ENCODE measurements at places on chromosomes 16 and 17. TPM values are rescaled to one million over a fixed set of nuclear protein-coding genes. Genes with fewer than 3 reads are reported as not detected.

GRCh38 chr17:59652119-59652518 is 32.4 kb downstream of the CLTC start:
- no peak for DNase-seq

DNA sequence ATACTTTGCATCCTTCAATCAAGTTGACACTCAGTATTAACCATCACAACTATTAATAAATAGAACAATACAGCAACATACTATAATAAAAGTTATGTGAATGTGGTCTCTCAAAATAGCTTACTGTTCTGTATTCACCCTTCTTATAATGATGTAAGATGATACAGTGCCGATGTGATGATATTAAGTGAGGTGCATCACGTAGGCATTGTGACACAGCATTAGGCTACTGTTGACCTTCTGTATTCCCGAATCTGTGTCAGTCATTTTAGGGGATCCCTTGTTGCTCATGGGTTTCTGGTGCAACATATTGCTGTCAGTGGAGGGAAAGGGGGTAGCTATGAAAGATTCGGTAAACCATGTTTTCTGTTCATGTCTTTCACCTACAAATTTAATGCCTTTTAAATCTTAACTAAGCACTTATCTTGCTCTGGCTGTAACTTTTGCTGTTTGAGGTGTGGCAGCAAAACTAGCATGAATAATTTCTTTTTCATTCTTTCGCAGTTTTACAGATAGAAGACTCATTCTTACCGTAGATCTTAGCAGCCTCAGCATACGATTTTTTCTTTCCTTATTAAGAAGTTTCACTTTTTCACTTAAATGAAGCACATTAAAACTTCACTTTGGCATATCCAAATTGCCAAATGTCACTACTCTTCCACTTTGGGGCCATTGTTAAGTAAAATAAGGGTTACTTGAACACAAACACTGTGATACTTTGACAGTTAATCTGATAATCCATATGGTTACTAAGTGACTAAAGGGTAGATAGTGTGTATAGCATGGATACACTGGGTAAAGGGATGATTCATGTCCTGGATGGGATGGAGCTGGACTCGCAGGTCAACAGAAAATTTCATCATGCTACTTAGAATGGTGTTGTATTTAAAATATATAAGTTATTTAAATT is 29.6 kb downstream of the NFAT5 start:
- DNase-seq, result no peak

Gene NOG
- 0.12 TPM for total RNA-seq

Gene TM4SF5
- total RNA-seq, result not detected

Gene KRTAP4-5
- total RNA-seq, result not detected

Gene OR3A3
- not detected for total RNA-seq

DNA sequence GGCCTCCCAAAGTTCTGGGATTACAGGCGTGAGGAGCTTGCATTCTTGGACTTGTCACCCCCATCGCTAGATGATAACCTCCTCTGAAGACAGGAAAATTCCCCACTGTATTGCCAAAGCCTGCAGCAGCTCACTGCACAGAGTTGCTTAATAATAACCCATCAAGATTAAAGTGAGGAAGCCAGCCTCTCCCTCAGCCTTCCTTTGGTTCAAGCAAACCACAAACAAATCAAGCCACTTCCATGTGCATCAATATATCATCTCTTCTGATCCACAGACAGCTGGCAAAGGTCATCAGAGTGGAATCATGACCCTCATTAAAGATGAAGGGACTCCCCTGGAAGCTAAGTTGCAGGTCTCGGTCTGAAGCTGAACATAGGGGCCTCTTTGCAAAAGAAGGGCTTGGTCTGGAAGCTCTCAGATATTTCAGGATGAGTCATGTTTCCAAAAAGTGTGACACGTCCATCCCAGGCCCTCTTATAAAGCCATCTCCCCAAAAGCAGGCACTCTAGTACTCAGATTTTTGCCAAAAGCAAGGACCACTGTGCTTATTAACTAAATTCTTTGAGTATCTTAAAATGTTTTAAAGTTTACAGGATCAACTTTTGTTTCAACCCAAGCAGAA is 4.8 kb downstream of the EMP2 start:
- DNase-seq, result no peak

Gene MPV17L
- total RNA-seq, result 5.5 TPM

Gene KRTAP17-1
- not detected for total RNA-seq

Gene TOP3A
- 12.3 TPM for total RNA-seq

GRCh38 chr16:4613636-4614570 is 785 bp downstream of the UBALD1 start:
- DNase-seq, result no peak

DNA sequence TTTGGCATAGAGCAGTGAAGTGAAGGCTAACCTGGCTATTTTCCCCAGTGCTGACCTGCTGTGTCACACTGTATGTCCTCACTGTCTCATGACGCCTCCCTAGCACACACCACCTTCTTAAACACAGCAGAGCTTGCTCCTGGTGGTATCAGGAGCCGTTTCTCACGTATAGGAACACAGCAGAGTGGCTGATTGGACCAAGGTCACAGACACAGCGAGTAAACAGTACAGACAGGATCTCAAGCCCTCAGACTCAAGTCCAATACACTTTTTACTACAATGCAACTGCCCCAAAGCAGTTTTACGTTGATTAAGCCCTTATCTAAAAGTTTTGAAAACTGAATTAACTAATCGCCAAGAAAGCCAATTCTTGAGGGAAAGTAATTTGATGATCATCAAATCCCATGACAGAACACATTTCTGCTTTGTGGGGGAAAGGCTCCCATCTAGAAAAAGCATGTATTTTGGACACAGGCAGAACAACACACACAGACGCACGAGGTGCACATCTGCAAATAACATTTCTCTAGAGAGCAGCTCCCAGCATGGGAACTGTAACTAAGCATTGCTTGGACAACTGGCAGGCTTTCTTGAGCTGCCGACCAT is 15.2 kb downstream of the ARHGAP17 start:
- DNase-seq, result no peak

Gene CASKIN1
- total RNA-seq, result 5.9 TPM

- no peak for DNase-seq
These were observed 311.8 kb downstream of the UTP18 start for GRCh38 chr17:51572115-51572514.

DNA sequence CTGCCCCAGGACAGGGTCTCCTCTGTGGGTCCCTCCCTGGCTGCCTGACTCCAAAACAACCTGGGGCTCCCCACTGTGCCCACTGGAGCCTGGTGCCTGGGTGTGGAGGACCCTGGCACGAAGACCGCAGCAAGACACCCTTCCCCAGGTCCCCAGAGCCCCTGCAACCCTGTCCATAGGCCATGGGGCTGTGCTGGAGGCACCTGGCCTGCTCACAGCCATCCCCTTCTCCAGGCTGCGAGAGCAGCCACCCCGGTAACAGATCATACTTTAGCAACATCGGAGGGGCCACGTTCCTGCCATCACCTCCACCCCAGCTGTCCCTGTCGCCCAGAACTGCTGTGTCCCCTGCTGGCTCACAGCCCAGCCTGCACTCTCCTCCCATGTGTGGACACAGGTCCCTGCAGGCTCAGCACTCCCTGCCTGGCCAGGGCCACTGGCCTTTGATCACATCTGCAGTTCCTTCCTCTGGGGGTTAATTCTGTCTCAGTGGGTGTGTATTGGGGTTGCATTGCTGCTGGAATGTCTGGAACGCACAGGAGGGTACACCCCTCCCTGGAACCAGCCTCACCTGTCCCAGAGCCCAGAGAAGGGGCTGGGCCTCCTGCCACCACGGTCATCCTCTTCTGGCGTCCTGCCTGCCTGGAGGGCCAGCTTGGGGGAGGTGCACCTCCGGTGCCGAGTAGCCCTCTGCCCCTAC is 12.2 kb downstream of the PPL start:
- DNase-seq, result no peak

Gene C16orf96
- not detected for total RNA-seq

DNA sequence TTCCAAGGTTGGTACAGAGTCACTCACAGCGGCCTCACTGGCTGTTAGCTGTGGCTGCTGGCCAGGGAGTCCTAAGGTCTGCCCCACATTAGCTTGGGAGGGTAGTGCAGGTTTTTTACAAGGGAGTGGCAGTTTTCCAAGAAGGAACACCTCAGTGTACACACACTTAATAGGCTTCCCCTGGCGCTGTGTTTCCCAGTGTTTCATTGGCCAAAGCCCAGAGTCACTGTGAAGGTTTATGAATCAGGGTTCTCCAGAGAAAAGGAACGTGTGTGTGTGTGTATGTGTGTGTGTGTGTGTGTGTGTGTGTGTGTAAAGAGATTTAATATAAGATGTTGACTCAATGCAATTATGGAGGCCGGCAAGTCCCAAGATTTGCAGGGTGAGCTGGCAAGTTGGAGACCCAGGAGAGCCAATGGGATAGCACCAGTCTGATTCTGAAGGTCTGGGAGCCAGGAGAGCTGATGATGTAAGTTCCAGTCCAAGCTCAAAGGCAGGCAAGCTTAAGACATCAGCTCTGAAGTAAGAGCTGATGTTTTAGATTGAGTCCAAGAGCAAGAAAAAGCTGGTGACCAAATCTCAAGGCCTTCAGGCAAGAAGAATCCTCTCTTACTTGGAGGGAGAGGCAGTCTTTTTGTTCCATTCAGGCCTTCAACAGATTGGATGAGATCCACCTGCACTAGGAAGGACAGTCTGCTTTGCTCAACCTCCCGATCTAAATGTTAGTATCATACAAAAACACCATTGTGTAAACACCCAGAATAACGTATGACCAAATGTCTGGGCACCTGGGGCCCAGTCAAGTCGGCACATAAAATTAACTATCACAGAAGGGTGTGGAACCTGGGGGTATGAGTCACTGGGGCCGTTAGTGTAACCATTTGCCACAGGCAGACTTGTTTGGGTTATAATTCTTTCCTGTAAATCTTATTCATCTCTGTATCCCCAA is 206.8 kb downstream of the PRKCA start:
- DNase-seq, result peak; percentile 31

Gene TMC8
- total RNA-seq, result 3.8 TPM

- DNase-seq, result no peak
These were observed 4.6 kb upstream of the GHDC start for GRCh38 chr17:42198897-42199296.

GRCh38 chr17:28194382-28194781 is 124.6 kb upstream of the TMEM97 start:
- DNase-seq, result no peak

DNA sequence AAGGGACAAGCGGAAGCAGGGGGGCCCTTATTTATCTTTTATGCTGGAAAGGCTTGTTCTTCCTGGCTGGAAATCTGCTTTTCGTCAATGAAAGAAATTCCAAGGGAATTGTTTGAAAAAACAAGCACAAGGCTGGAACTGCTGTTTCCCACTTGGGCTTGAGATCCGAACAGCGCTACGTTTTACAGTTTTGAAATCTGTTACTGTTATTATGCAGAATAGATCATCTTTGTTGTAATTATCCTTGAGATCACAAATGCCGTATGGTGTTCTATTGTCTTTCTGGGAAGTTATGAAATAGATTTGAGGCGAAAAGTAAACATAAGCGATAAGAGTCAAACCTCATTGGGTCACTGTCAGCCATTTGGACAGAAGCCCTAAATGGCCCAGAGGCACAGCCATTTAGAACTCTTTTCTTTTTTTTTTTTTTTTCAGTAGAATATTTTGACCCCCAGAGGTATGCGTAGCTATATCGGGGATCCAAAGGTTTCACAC is 223.3 kb downstream of the IRX3 start:
- DNase-seq, result no peak

Gene KRTAP9-6
- not detected for total RNA-seq

- no peak for DNase-seq
These were observed 1.1 kb downstream of the NOXO1 start for GRCh38 chr16:1980030-1980769.

- DNase-seq, result no peak
These were observed 14.6 kb downstream of the KCTD2 start for GRCh38 chr17:75061618-75062017.

GRCh38 chr16:84810518-84811273 is 9.1 kb upstream of the CRISPLD2 start:
- DNase-seq, result peak; percentile 21

DNA sequence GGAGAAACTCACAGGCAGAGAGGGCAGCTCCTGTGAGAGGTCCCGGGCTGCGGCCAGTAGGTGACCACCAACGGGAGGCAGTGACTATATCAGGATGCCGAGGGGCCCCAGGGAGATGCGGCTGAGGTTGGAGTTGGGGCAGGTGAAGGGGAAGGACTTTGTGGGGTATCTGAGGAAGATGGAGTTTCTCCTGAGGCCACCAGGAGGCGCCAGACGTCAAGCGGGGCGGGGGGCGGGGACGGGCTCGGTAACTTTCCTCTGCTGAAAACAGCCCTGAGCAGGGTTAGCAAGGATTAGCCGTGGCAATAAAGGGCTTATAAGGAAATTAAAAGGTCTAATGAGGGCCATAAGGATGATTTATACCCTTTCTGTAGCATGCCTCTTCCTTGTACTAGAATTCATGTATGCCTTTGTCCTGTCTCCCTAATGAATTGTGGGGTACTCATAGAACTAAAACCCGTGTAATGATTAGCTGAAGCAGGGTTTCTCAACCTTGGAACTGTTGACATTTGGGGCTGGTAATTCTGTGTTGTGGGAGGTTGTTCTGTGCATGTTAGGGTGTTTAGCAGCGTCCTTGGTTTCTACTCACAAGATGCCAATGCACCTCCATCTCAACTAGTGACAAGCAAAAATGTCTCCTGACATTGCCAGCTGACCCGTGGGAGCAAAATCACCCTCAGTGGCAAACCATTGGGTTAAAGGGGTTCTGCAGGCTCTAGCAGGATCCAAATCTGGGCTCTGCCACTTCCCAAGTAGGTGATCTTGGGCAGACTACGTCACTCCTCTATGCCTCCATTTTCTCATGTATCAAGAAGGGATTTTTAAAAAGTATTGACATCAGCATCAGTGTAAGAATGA is 74.8 kb upstream of the GRIN2A start:
- DNase-seq, result peak; percentile 40

Gene CCL16
- not detected for total RNA-seq

- DNase-seq, result no peak
These were observed 1.7 kb upstream of the KCNJ16 start for GRCh38 chr17:70073310-70073709.

Gene FZD2
- 3.0 TPM for total RNA-seq

Gene PRRT2
- total RNA-seq, result 2.2 TPM

GRCh38 chr17:20988001-20988636 is 54.7 kb downstream of the USP22 start:
- no peak for DNase-seq

GRCh38 chr17:913207-913606 is 66.4 kb downstream of the NXN start:
- DNase-seq, result no peak

Gene IRX5
- 1.1 TPM for total RNA-seq

Gene PABPN1L
- not detected for total RNA-seq

Gene PLLP
- total RNA-seq, result 8.2 TPM

DNA sequence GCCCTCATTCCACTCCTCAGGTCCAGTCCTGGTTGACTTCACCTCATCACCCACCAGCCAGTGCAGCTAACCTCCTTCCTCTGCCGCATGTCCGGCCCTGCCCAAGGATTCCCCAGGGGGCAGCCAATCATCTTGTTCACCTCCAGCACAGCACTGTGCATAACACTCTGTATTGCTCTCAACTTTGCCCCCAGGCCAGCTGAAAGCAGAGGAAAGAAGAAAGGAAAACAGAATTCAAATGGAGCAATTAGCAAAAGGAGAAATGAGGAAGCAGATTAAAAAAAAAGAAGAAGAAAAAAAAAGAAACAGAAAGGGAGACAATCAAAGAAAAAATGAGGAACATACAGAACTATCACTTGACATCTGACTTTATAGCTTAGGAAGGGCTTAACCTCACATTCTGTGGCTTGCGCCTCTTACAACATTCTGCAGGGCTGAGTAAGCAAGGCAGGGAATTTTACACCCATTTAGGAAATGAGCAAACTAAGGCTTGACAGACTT is 26.1 kb downstream of the GAS7 start:
- DNase-seq, result no peak

GRCh38 chr17:44247876-44248736 is 19.8 kb downstream of the SLC4A1 start:
- DNase-seq, result no peak

Gene ACTG1
- total RNA-seq, result 663 TPM

Data from left cardiac atrium (tissue), 4 donors.